ENCODE measurements at places on chromosomes 6 and 20.

DNA sequence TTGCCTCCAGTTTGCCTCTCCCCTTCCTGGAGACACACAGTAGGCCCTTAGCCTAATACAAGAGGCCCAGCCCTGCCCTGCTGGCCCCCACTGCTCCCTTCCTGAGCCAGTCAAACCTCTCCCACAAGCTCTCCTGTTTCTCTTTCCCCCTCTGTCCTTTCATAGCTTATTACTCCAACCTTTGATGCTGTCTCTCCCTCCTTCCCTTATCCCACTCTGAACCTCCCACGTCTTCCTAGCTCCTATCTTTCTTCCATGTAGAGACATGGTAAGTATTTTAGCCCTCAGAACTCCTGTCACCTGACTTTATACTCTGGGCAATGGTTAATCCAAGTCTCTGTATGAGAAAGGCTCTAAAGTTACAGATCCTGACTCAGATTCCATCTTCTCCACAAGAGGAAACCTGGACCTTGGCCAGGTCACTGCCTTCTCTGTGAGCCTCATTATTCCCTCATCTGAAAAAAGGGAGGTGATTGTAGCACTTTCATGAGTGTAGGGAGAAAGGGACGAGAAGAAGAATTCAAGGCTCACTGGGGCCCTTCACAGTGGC, 6.7 kb downstream of the TGIF2 start:
- no peak for DNase-seq

DNA sequence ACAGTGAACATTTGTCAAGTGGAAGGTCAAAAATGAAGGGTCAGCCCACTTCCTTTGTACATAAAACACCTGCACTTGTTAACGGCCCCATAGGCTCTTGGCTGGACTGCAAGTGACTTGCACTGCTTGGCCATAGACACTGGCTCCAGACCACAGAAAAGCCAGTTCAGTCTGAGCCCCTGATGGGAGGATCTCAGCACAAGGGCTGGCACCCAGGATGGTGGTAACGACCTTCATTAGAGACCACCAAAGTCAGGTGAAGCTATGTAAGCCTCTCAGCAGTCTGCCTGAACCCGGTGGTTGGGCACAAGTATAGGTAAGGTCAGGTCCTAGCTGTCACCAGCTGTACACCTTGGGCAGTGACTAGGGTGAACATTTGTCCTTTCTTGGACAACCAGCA, 16.1 kb downstream of the PLAGL2 start:
- DNase-seq = no peak

GRCh38 chr20:13202565-13202964, 18.5 kb upstream of the ISM1 start:
- no peak for DNase-seq

- DNase-seq = no peak
Measured at GRCh38 chr6:356828-357251, 34.7 kb upstream of the IRF4 start.

DNA sequence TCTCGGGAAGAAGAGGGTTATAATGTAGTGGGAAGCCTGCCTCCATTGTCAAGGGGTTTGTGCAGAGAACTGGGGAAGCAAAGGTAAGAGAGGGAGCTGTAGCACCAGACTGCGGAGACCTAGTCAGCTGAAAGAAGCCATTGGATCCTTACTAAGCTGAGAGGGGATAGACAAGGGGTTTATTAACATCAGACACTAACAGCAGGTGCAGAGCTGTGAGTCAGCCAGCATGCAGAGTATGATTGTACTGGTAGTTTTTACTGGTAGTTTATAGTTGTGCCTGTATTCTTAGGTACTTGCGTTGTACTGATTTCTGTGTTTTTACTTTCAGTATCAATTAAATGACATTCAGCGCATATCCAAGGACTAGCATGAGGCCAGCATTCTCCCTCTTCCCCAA, 17.8 kb upstream of the COL19A1 start:
- no peak for DNase-seq

- DNase-seq = no peak
Measured at GRCh38 chr20:13661070-13661685, 22.4 kb upstream of the TASP1 start.

DNA sequence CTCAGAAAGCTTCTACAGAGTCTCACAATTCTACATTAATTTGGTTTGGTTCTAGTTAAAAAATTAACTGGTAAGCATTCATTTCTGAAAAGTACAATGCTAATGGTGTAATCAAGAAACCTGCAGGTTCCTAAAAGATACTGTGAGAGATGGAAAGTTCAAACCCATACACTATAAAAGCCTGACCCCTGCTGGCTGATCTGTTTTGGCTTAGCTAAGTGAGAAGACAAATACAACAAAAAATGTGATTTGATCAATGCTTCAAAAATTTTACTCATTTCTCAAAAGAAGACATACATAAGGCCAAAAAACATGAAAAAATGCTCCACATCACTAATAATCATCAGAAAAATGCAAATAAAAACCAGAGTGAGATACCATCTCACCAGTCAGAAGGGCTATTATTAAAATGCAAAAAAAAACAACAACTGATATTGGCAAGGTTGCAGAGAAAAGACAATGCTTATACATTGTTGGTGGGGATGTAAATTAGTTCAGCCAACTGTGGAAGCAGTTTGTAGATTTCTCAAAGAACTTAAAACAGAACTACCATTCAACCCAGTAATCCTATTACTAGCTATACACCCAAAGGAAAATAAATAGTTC, 102.8 kb downstream of the MOXD1 start:
- DNase-seq = no peak

- no peak for DNase-seq
Measured at GRCh38 chr6:129115471-129115870, 232.5 kb downstream of the LAMA2 start.

DNA sequence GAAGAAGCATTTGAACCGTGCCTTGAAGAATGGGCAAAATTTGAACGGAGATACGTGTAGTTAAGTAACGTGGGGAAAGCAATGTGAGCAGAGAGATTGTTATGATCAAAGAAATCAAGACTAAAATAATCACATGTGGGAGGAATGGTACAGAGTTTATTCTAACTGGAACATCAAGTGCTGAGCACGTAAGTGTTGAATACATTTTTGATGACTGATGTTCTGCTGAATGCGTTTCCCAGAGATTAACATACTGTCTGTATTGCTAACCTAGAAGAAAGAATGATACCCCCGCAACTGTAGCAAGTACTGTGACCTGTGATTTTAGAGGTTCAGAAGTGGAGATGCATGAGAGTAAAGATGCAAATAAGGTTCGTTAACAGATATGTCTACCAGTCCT, 146.9 kb upstream of the EPHA7 start:
- no peak for DNase-seq

GRCh38 chr20:62132421-62132820, 10.1 kb downstream of the LSM14B start:
- no peak for DNase-seq

GRCh38 chr6:56714982-56715456, 72.3 kb upstream of the DST start:
- no peak for DNase-seq

- no peak for DNase-seq
Measured at GRCh38 chr6:11527274-11527870, 10.2 kb upstream of the TMEM170B start.

DNA sequence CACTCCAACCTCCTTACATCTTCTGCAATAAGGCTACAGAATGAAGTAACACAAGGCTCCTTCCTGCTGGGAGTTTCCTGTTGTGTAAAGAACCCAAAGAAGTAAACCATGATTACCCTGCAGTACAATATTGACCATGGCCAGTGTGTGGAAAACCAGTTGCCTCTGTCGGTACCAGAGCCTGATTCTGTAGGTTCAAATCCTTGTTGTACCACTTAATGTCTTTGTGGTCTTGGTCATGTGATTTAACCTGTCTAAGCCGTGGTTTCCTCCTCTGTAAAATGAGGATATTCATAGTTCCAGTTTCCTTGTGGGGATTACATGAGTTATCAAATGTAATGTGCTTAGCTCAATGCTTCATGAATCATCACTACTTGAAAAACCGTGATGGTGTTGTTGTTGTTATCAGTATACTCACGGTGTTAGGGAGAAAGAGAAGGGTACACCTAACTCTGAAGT, 60.3 kb upstream of the PRELID3B start:
- no peak for DNase-seq

GRCh38 chr6:16670183-16670582, 91.1 kb downstream of the ATXN1 start:
- no peak for DNase-seq

DNA sequence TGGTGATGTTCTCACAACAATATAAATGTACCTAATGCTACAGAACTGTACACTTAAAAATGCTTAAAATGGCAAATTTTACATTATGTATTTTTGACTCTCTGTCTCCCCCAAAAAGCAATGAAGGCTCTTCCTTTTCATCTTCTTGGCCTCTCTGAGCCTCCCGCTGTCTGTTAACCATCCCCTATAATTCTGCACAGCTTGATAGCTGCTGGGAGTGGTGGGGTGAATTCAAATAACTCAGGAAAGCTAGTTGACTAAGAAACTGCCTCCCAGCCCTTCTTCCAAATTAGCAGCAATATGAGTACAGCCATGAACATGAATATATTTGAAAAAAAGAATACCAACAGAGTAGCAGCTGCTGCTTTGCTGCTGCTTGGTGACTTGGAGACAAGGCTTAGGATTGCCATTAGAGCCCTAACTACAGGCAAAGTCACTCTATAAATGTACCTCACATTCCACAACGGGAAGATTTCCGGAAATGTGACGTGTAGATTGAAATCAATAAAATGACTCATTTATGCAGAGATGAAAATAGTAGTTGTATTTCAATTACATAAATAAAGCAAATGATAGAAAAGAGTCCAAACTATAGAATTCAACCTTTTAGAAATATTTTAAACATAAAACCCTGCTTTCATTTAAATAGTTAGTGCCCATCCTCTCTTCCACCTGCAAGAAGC, 200.1 kb upstream of the HEY2 start:
- DNase-seq = no peak

- no peak for DNase-seq
Measured at GRCh38 chr6:19204445-19204844, 632.7 kb upstream of the ID4 start.

GRCh38 chr20:58792426-58792825, 58.3 kb downstream of the GNAS-AS1 start:
- DNase-seq = no peak

DNA sequence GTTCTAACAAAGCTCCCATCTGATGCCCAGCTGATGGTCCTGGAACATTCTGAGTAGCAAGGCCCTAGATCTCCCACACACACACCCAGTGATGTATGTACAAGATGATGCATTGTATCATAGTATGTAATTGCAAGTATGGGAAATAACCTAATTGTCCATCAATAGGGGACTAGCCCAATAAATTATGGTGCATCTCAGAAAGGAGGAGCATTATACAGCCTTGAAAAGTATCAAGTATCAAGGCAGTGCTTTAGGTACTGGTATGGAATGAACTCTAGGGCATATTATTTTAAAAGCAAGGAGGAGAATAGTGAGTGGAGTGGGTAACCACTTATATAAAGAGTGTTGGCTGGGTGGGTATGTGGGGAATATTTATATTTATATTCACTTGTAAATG, 24.8 kb upstream of the PREX1 start:
- no peak for DNase-seq

DNA sequence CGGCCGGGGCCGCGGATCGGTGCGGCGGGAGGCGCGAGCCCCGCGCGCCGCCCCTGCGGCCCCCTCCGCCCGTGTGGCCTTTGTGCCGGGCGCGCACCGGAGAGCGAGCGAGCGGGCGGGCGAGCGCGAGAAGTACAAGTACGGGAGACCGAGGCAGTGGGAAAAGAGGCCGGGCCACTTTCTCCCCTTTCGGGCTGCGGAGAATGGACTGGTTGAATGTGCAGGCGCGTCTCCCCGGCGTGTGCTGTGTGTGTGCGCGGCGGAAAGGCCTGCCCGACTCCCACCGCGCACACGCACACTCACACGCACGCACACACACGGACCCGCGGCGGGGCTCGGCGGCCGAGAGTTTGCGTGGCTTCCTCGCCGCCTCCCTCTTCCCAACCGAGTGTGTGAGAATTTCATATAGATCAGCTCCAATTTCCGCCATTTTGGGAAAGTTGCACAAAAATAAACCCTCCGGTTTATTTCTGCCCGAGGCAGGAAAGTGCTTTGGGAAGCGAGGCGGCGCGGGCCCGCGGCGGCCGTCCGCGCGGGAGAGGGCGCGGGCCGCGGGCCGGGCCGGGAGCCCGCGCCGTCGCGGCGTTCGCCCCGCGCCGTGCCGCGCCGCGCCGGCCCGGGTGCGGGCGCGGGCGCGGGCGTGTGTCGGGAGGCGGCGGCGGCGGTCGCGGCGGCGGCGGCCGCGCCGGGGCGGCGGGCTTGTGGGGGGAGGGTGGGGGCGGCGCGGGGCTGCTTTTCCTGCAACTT, 1.1 kb downstream of the L3MBTL3 start:
- DNase-seq = peak; percentile 16

DNA sequence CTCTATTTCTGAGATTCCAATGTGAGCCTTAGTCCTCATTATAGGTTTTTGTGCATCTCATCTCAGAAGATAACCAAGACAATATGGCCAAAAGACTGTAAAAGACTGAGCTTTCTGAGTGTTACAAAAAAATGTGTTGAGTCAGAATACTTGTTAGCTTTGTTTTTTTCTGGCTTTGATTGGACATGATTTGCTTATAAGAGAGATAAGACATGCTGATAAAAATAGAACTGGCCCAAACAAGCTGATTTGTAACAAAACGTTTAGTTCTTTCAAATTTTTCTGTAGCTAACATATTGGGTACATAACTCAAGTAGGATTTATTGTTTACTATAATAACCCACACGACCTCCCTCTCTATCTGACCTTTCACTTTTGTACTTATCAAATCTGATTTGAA, 32.9 kb downstream of the FILIP1 start:
- DNase-seq = no peak

DNA sequence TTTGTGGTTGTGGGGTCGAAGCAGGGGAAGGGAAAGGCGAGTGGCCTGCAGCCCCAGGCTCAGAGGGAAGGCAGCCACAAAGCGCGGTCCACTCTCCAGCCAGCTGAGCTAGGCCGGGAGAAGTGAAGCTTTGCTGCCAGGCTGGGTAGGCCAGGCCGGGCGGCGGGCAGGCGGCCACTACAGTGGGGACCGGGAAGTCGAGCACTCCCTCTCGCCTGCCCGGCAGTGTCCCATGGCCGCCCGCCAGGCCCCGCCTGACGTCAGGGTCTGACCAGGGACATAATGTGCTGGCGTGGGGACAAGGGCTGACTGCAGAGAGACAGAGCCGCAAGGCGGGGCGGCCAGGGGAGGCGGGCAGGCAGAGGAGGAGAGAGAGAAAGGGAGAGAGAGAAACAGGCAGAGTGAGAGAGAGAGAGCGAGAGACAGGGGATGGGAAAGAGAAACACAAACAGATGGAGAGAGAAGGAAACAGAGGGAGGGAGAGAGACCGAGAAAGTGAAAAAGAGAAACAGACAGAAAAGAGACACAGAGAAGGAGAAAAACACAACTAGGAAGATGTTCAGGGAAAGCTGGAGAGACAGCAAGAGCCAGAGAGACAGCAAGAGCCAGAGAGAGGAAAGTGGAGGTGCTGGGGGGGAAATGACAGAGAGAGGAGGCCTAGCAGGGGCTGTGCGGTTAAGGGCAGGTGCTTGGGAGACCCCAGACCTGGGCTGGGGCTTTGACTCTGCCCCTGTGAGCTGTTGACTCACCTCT, 94.5 kb upstream of the PTPN1 start:
- DNase-seq = no peak

GRCh38 chr6:6492675-6493074, 95.8 kb upstream of the LY86 start:
- DNase-seq = no peak

GRCh38 chr6:3831761-3832530, 17.2 kb upstream of the FAM50B start:
- no peak for DNase-seq

GRCh38 chr20:20466341-20466879, 98.5 kb downstream of the INSM1 start:
- no peak for DNase-seq

- DNase-seq = no peak
Measured at GRCh38 chr20:59400708-59401107, 100.3 kb downstream of the EDN3 start.

All from stimulated activated CD8-positive, alpha-beta memory T cell treated with anti-CD3 and anti-CD28 coated beads, Interleukin-2, amount 100 ng/mL, for 1 hour (primary cell).